Testis (tissue), 5 donors: ENCODE measurements at places on chromosomes 1 and 21.

DNA sequence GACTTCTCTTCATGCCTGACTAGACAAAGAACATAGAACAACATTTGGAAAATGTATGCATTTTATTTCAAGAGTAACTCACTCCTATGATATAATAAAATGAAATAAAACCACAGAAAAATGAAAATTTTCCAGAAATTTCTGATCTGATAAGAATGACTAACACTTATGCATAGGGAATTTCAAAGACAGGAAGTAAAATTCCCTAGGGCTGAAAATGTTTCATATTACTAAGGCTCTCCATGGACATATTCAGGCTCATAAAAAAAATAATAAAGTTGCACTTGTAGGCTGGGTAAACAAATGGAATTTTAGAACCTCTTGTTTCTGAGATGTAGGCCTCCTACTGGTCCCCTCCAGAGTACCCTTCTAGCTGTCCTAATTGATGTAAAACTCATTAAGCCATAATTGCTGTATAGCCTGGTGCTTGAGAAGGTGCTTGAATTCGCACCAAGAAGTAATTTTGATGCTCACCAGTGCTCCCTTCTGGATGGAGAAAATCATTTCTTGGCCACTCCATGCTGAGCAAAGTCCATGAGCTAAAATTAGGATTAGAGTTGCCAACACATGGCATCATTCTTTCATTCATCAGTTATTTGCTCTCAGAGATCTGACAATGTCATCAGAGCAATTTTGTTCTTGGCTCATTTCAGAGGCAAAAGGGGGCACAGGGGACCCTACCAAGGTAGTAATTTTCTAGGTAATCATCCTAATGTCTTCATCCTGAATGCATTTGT lies 641.0 kb upstream of the CAMK1G start:
- DNase-seq = no peak

GRCh38 chr21:39707316-39707715 lies 37.7 kb upstream of the IGSF5 start:
- no peak for DNase-seq

GRCh38 chr21:42031816-42032215 lies 21.7 kb upstream of the ZBTB21 start:
- DNase-seq = no peak

GRCh38 chr1:240854367-240854766 lies 242.4 kb upstream of the GREM2 start:
- DNase-seq = no peak

DNA sequence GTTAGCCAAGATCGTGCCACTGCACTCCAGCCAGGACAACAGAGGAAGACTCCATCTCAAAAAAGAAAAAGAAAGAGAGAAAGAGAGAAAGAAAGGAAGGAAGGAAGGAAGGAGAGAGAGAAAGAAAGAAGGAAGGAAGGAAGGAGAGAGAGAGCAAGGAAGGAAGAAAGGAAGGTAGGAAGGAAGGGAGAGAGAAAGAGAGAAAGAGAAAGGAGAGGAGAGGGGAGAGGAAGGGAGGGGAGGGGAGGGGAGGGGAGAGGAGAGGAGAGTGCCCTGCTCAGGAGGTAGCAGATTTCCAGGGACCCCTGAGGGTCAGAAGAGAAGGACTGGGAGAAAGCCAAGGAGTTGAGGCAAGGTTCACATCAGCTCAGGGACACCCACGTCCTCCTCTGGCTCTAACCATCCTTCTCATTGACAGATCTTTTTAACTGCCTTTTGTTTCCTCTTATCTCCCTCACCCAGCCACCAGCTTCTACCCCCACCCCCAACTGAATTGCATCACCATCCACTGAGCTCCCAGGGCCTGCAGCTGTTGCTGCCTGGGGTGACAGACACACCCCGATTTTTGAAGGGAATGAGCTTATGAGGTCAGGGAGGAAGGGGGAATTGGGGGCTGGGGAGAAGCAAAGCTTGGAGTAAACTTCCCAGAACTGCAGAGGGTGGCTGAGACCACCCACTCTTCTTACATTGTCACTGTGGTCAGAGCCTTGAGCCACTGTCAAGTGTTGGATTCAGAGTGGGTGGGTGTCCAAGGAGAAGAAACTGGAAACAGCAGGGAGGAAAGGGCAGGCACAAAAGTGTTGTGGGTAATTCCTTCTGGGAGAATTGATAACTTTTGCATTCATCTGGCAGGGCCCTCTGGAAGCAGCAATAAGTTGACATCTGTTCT lies 91.6 kb downstream of the GLUL start:
- peak; percentile 52 for DNase-seq

- DNase-seq = no peak
These were observed 26.4 kb upstream of the SELENON start for GRCh38 chr1:25773441-25774125.

GRCh38 chr1:231393668-231394067 lies 28.4 kb downstream of the EGLN1 start:
- no peak for DNase-seq

- DNase-seq = no peak
These were observed 2.4 kb upstream of the SPOCD1 start for GRCh38 chr1:31818206-31818605.

DNA sequence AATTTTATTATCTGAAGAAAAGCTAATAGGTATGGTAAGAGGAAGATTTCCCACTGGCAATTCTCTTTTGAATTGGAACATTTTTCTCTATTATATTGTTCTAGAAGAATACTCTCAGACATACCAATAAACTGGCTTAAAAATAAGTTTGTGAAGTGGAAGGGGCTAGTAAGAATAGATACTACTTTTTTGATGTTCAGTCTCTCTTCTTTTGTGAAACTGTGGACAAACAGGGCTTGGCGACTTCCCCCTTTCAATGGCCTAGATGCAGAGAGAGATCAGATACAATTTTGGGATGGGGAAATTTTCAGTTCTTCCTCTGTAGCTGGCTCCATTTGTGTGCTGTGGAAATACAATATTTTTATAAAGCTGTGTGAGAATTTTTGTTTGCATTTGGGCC lies 2.5 kb downstream of the PBX1 start:
- DNase-seq = no peak

DNA sequence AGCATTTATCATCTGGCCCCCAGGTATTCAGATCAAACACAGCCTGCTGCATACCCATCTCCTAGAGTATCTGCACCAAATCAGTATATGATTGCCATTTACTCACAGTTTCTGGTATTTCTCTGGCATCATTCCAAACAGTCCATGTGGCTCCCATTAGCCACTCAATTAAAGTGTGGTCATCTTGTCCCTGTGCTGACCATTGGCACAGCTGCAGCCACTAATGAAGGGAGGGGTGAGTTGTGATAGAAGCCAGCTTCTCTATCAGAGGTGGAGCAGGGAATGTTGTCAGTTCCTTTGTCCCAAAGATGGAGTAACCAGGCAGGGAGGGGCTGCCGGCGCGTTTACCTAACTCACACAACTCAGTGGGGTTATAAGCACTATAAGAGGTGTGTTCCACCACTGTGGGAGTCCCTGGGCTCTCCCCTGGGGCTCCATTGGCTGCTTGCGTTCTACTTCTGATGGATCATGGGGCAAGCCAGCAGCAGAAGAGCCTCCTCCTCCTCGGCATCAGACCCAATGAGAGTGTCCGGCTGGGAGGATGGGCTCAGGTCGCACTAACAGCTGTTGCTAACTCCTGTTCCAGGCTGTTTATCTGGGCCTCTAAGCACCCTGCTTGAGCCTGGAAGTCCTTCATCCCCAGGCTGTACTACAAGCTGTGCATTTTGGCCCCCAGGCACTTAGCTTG lies 108.6 kb downstream of the GDAP2 start:
- DNase-seq = no peak
